Endothelial cell (in vitro differentiated cells): ENCODE measurements at places on chromosomes 6 and 20.

DNA sequence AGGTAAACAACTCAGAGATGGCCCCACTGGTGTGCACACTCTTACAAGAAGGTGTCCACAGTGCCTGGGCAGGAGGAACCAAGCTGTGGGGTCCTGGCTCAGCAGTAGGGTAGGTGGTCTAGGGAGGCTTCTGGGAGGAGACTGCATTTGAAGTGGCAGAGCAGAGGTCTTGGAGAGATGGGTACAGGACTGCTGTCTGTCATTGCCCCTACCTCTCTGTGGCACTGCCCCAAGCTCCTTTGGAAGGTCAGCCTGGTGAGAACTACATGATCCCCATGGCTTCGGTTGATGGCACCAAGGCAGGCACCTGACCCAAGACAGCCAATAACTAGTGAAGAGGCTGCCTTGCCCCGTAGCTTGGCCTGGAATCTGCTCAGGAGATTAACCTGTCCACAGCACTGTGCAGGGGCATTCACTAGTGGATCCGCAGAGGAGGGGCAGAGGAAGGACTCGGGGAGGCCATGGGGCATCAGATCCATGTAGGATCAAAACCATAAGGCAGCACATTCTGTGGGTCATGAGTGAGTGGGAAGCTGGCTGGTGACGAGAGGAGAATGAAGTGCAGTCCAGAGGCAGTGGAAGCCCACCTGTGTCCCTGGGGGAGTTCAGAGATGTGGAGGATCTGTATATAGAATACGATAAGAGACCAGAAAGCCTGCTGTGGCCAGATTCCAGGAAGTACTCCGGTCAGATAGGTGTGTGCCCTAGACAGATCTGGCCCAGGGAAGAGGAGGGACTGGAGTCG lies 162.0 kb downstream of the GRM4 start:
- DNase-seq = no peak

DNA sequence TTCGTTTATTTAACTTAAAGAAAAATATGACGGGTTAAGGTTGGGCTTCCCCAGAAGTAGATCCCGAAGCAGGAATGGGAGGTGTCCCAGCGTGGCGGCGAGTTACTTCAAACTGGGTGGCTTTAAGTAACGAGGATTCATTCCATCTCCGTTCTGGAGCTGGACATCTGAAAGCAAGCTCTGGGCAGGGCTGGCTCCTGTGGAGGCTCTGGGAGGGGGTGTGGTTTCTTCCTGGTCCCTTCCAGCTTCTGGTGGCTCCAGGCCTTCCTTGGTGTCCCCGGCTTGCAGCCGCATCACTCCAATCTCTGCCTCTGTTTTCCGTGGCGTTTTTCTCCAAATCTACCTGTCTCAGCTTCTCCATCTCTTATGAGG lies 47.3 kb upstream of the BHLHE23 start:
- no peak for DNase-seq

GRCh38 chr6:163773646-163774045 lies 359.1 kb downstream of the QKI start:
- no peak for DNase-seq

DNA sequence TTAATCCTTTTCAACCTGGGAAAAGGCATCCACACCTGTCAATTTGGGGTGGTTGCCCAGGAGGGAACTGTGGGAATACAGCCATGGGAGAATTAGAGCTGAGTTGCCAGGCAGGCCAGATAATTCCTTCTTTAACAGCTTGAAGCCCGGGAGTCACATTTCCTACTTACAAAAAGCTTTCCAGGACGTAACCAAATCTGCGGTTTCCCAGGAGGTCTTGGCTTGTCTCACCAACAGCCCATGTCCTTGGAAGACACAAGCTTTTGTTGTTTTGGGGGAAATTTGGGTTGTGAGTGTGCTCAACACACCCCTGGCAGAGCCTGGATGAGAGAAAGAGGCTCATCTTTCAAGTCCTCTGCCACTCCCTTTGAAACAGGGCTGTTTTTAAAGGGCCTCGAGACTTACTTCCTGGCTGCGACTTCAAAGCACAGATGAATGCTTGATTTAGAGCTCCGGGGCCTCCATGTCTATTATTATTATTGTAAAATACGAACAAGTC lies 465.9 kb upstream of the BTBD3 start:
- no peak for DNase-seq

DNA sequence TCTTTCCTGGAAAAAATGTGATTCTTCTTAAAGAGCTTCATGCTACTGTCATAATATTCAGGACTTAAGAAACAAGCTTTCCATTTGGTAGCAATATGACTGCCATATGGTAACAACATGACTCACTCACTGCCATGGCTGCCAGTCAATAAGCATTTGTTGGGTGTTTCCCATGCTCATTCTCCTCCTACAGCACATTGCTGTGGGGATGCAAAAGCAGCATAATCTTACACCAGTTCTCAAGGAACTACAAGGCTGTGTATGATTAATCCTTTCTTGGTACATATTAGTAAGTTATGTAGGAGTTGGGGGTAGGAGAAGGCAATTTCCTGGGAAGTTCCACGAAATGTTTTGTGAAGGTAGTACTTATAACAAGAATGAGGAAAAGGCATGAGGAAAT lies 76.7 kb downstream of the CEP162 start:
- no peak for DNase-seq

- no peak for DNase-seq
These were observed 34.6 kb downstream of the QKI start for GRCh38 chr6:163449076-163449475.

DNA sequence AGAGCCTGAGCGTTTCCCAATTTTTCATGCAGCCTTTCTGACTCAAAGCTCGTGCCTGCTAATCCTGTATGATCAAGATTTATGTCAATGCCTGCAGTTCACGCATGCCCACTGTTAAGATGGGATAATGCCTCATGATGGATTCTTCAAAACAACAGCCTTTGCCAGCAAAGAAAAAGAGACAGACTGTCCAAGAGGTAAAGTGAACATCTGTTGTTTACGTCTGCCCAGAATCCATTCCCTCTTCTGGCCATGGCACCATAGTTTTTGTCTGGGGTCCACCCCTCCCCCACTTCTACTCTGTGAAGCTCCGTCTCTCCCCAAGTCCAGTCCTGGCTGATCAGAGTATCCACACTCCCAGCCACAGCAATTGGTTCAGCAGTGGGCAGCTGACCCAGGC lies 91.9 kb upstream of the EYA2 start:
- no peak for DNase-seq

DNA sequence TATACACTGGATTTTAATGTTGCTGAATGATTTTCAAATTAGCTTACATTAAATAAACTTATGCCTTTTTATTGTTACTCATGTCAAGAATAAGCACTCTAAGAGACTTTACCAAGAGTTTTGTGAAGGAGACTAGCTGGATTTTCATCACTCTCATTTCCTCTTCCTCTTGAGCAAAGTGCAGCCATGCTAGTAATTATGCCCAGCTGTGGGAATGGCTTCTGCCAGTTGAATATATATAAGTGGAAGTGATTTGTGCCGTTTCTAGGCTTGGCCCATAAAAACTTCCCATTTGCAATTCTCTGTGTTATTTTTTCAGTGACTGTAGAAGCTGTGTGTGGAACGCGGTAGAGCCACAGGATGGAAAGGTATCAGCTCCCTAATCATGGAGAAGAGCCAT lies 255.8 kb downstream of the HDGFL1 start:
- DNase-seq = no peak

DNA sequence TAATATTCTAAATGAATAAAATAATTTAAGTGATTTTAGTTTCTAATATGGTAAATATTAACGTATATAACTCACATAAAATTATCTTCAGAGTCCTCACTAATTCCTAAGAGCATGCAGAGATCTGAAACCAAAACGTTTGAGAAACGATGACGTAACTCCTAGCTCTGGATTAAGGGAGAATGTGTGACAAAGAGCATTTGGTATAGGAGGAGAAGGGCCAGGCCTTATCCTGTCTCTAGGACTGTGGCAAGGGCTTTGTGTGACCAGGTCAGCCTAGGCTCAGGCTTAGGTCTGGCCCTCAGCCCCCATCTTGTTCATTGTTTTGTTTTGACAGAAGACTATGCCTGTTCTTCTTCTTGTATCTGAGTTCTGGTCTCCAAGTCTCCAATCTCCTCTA lies 19.2 kb upstream of the POLR1H start:
- DNase-seq = no peak

DNA sequence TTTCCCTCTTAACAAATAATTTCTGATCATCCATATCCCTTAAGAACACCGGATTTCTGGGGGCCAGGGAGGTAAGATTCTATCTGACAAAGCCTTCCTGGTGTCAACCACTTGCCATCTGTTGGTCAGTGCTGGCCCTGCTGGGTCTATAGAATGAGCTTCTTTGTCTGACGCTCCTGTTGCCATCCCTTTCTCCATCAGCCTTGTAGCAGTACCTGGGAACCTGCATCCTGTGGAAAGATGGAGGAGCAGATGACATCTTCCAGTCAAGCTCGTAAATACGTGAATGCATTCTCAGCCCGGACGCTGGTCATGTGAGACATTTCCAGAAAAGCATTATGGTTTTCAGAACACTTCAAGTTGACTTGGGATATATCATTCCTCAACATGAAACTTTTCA lies 36.6 kb downstream of the MYB start:
- no peak for DNase-seq

- DNase-seq = no peak
These were observed 208.7 kb upstream of the PREP start for GRCh38 chr6:105611606-105612005.
